Astrocyte of the spinal cord (primary cell): ENCODE measurements at places on chromosomes 11 and 22.

DNA sequence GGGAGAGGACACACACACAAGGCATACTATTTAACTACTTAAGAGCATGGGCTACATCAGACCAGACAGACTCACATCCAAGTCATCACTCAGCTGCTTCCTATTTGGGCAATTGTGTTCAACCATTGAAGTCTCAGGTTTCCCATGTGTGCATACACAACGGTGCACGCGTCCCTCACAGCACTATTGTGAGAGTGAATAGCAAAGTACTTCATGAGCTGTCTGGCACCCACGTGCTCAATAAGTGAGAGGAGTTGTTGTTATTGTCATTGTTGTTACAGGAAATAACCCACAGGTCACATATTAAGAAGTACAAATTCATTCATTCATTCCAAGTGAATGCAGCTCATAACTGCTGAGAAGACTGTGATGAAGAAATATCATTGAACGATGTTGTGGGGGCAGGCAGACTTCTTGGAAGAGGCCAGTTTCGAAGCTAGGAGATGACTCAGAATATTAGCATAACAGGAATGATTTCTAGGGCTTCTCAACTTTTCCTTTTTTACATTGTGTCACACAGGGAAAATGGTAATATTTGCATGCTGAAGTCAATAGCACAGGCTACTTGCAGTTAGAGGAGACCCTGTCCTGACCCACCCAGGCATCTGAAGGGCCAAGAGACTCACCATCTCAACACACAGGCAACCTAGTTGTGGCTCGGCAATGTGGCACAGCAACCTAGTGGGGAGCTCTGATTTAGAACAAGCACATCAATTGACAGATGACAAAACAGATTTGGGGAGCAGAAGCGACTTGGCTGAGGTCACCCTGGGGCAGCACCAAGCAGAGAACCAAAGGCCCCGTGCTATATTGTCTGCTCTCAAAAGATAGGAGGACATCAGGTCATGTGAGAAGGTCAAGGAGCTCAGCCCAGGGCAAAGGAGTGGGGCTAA lies 606.0 kb downstream of the BUD13 start:
- no peak for DNase-seq

- no peak for DNase-seq
Observed at GRCh38 chr22:27028093-27028492, 370.7 kb downstream of the MIAT start.

- DNase-seq: no peak
Observed at GRCh38 chr11:1565904-1566247, 6.2 kb downstream of the DUSP8 start.

- DNase-seq: no peak
Observed at GRCh38 chr11:120835601-120836228, 188.2 kb upstream of the TBCEL start.

GRCh38 chr11:16977136-16977993 lies 36.8 kb downstream of the PLEKHA7 start:
- no peak for DNase-seq

DNA sequence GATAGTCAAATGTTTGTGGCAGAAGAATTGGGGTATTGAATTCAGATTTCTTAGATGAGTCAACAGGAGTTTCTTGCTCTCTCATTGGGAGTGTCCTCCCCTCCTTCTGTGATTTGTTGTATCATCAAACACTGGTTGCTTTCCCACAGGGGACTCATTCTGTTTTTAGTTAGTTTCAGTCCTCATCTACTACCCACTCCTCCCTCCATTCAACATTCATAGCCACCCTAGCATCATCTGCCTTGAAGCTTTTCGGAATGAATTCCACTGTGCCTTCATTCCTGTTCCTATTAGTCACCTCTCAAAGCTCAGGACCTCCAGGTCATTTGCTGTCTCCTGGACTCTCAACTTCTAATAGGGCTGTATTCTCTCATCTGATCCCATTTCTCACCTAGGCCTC lies 31.5 kb upstream of the RAB38 start:
- DNase-seq: no peak

- no peak for DNase-seq
Observed at GRCh38 chr11:12245549-12246016, 131.8 kb upstream of the PARVA start.

DNA sequence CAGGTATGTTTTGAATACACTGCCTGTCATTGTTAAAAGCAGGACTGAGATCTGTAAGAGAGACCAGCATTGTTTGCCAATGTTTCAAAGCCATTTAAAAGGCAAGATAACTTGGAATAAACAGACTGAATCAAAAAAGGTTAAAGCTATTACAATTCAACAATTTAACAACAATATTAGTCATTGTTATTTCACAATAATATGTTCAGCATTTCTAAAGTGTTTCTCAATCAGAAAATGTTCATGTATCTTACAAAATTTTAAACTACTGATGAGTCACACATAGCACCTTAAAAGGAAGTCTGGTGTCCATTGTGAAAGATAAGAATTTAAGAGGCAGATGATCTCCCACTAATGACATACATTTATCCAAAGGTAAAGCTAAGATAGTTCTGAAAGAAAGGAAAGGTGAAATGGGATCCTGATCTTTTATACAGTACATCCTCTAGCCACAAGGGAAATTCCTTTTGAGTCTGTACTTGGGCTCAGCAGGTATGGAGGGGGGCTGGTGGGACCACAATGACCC lies 79.7 kb downstream of the MAML2 start:
- peak; percentile 57 for DNase-seq

- DNase-seq: peak; percentile 95
Observed at GRCh38 chr11:19441752-19442553, 201.2 kb upstream of the E2F8 start.

GRCh38 chr11:76670485-76671236 lies at the start of gene LRRC32:
LRRC32 (minus strand) TSS chr11:76670747; CDS start chr11:76665954, 4,793 bp downstream.
- DNase-seq: no peak

DNA sequence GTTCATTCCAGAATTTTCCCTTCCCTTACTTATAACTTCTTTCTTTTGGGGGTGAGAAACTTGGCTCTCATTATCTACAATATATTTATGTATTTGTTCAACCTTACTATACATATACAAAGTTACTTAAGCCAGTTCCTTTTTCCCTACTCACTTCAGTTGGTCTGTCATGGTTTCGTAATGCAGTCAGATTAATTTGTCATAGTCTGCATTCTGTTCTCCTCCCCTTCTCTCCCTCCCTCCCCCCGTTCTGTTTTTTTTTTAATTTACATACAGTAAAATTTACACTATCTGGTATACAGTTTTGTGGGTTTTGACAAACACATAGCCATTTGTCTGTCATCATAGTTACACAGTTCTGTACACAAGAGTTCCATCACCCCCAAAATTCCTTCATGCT lies 71.8 kb upstream of the ADORA2A start:
- DNase-seq: no peak
